NCI-H1417 treated with DMSO at 0.1 percent for 48 hours (cell line): ENCODE measurements at places on chromosomes 1 and 21.

DNA sequence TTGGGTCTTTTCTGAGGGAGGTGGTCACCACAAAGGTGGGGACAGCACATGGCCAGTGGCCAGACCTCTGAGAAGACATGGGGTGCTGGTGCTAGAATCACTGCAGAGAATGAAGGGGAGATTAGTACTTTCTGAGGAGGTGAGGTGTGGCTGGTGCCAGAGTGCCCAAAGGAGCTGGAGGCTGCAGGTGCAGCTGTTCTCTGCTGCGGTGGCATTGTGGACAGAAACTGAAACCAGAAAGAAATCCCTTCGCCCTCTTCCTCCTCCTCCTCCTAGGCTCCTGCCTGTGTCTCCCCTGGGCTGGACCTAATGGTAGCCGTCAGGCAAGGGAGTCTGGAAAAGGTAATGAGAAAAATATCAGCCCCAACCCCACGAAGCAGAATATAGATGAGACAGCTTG is 261.7 kb downstream of the TM2D1 start:
- DNase-seq: no peak

- DNase-seq: no peak
These were observed 126.7 kb downstream of the FOXD2 start for GRCh38 chr1:47564570-47564969.

DNA sequence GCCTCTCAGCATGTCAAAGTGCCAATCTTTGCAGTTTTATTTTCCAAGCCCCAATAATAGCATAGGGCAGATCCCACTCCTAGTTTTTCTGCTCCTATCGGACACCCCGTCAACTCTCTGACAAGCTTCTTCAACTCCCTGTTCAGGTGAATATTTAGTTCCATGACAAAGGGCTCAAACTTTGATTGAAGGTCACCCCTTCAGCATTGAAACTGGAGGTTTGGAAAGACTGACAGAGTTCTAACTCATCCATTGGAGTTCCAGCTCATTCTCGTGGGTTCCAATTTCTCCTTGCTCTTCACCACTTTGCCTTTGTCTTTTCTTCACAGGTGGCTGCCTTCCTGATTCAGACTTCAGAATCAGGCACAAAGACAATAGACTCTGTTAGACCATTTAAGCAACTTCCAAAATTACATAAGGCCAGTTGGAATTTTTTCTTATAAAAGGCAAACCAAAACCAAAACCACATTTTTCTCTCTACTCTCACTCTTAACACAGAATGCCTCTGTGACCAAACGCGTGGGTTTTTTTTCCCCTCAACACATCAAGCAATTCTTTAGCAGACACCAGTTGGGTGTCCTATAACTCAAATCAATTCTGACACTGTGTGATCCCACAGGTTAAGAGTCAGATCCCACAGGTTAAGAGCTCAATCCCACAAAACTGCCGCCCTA is 169.3 kb upstream of the USP25 start:
- DNase-seq: no peak

- DNase-seq: no peak
These were observed 65.4 kb downstream of the FAM163A start for GRCh38 chr1:179808503-179808902.

DNA sequence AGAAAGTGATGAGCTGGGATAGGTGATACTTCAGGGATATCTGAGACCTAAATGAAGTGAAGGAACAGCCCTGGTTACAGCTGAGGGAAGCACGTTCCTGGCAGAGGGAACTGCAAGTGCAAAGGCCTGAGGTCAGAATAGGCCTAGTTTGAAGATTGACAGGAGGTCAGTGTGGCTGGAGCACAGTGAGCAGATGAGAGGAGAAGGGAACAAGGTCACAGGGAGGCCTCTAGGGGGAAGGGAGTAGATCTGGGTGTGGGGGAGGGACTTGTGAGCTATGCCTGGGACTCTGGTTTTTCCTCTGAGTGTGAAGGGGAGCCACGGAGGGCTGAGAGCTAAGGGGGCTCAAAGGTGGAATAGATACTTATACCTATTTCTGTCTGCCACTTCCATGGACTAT is 736.4 kb downstream of the MATN1 start:
- DNase-seq: no peak

DNA sequence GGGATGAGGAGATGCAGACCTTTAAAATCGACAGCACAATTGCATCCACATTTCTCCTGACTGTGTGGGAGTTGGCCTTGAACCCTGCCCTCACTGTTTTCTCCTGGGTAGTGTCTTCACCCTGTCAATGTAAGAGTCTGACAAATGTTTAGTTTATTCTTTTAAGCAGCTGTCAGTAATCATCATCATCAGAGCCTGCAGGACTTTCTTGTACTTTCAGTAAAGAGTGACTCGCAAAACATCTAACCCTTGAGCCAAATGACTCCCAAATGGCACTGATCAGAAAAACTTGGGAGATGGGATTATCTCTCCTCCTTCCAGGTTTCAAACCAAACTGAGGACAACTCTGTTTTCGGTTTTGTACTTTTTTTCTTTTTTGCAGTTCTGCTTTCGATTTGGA is 460.2 kb downstream of the KIF26B start:
- no peak for DNase-seq

GRCh38 chr21:41666641-41667081 is 100.2 kb downstream of the RIPK4 start:
- DNase-seq: no peak

- no peak for DNase-seq
These were observed 32.4 kb upstream of the MAB21L3 start for GRCh38 chr1:116078699-116079223.

DNA sequence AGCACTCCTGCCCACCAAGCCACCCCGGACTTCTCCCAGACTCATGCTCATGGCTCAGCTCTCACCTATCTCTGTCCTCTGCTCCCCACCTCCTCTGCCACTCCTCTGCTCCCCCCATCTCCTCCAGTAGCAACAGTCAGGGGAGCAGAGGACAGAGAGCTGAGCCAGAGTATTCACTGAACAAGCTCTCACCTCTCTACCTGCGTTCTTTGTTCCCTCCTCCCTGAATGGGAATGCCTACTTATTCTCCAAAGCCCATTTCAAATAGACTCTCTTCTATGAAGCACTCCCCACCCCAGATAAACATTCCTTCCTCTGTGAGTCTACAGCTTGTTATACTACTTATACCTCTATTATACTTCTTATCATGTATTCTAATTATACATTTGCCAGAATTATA is 6.4 kb upstream of the EFNA1 start:
- no peak for DNase-seq

DNA sequence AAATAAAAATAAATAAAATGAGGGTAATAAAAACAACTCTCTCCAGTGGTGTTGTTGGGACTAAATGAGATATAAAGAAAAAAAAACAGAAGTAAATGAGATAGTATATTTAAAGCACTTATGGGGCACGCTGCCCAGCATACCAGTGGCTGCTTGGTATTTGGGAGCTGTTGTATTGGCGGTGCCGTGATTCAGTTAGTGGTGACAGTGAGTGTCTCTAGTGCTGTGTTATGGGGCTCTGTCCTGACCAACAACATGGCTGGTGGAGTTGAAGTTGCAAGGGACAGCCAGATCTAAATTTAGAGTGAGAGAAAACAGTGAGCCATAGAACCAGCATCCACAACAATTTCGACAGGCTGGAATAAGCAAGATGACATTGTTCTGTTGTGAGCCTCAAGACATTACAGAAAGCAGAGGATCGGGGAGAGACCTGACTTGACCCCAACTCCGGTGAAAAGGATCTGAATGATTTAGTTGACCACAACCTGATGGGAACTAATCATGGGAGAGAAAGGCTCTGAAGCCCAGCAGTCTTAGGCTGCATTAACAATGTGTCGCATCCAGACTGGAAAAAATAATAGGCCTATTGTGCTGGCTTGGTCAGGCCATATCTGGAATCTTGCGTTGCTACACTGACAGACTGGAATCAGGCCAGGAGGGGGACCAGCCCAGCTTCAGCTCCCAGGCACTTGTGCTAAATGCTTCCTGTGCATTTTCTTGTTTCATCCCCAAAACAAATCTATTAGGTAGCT is 2.4 kb upstream of the MFSD2A start:
- no peak for DNase-seq

- DNase-seq: no peak
These were observed 179.3 kb downstream of the NR5A2 start for GRCh38 chr1:200206761-200207160.

- no peak for DNase-seq
These were observed 11.4 kb upstream of the MTARC1 start for GRCh38 chr1:220775240-220775853.

DNA sequence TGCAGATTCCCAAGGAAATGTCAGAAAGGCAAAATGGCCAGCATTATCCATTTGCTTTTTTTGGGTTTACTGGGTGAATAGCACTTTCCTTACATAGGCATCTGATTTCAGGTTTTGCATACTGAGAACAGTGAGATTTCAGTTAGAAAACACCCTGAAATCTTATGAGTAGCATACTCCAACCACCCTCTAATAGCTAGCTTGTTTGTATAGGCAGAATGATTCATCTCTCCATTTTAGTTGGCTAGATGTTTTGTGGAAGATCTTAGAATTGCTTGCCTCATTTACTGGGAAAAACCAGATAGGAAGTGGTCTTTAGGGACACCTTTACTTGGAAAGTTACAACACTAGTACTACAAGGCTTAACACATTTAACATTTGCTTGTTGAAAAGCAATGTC is 10.4 kb downstream of the KYAT3 start:
- DNase-seq: no peak

DNA sequence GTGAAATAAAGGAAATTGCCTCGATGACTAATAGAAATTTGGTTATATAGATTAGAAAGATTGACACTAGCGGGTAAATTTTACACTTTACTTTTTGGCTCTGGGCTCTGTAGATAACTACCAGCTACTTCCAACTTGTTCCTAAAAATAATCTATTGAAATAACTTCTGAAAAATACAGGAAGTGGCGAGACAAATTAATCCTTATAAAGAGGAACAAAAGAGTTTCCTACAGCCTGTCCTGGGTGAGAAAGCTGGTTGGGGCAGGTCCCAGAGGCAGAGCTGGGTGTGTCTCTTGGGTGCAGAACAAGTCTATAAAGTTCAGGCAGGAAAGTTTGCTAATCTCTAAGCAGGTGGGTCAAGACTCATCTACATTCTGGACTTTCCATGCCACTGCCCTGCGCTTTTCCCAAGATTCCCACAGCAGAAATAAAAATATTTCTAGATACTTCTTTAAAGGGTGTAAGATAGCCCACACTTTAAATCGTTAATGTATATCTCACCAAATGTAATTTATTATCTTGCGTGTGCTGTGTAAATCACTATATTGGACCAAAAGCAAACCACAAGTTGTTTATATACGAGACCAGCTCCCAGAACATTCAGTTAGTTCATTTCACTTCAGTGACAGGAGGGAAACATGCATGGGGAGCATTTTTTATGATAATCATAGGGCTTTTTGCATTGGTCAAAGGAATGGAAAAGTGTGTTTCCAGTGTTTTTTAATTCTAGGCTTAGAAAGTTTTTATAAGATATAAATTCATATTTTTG is 70.1 kb upstream of the NRIP1 start:
- no peak for DNase-seq

- no peak for DNase-seq
These were observed 34.2 kb downstream of the RAP1GAP start for GRCh38 chr1:21634806-21635535.

- DNase-seq: no peak
These were observed 86.6 kb downstream of the GIPC2 start for GRCh38 chr1:78132174-78132947.

- DNase-seq: no peak
These were observed 1.5 kb downstream of the RO60 start for GRCh38 chr1:193060938-193061337.

- no peak for DNase-seq
These were observed 2.7 kb downstream of the USP25 start for GRCh38 chr21:15732290-15732995.

GRCh38 chr1:31007462-31007991 is 58.0 kb downstream of the PUM1 start:
- no peak for DNase-seq

DNA sequence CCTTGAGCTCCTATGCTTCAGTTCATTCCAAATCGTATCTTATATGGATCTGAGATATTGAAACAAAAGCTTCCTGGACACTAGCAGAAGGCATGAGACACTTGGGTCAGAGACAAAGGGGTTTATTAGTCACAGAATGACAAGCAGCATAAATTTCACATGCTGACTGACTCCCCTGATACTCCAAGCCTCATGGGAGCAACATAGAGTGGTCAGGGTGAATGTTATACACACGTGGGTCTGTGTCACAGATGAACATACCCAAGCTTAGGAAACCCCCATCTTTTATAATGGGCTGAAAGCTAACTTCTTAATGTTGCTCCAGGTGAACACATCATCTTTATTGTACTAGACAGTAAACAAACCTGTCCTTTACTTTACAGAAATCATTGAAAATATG is 599.9 kb upstream of the RGS18 start:
- no peak for DNase-seq

- DNase-seq: no peak
These were observed 59.9 kb downstream of the ZBTB18 start for GRCh38 chr1:244111027-244111426.

DNA sequence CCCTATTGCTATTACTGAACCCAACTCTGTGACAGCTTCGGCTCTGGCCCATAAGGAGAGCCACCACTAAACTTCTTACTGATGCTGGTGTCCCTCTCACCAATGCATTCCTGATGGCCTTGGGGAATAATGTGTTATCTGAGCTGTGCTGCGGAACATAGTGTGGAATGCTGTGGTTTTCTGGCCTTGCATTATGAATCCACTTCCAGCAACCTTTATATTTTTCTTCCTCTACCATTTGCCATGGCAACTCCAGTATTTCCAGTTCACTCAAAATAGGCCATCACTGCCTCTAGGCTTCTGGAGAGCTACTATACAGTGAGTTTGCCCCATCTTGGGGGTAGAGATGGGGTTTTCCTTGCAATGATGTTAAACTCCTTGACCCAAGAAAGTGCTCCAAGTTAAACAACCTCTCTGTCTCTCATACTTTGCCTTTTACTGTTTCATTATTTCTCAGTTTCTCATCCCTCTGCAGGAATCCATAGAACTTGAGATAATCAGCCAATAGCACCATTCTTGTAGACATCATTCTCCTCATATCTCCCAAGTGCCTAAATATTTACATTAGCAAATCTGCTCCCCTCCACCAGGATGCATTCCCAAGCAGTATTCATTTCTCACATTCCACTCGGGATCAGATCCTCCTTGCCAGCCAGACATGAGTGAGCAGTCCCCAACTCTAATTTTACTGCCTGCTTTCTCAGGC is 11.1 kb upstream of the RAVER2 start:
- DNase-seq: no peak

GRCh38 chr21:28636752-28637691 is 355.7 kb downstream of the LTN1 start:
- DNase-seq: no peak

DNA sequence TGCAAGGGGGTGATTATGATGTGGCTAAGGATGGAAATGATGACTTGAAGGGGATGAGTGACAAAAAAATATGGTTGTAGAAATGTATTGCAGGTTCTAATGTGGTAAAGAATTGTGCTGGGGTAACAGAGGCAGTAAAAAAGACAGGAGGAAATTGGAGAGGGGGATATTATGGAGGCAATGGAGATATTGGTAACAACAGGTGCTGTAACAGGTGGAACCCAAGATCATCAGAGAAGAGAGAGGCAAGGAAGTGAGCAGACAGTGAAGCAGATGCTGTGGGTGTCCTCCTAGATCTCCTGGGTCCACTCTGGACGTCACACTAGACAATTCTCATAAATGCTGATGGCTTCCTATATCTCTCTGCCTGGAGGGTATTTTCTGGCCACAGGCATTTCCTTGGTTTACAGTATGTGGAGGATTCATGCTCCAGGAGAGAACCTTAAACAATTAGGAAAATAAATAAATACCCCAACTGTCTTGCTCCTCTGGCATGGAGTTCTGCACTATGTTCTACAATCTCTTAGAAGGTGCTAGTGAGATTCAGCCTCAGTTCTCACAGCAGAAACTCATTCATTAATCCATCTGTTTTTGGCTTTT is 620.3 kb upstream of the PLXNA2 start:
- no peak for DNase-seq
